ENCODE measurements at places on chromosomes 6 and 20.

GRCh38 chr6:15290962-15291704 lies 45.3 kb downstream of the JARID2 start:
- DNase-seq = no peak

DNA sequence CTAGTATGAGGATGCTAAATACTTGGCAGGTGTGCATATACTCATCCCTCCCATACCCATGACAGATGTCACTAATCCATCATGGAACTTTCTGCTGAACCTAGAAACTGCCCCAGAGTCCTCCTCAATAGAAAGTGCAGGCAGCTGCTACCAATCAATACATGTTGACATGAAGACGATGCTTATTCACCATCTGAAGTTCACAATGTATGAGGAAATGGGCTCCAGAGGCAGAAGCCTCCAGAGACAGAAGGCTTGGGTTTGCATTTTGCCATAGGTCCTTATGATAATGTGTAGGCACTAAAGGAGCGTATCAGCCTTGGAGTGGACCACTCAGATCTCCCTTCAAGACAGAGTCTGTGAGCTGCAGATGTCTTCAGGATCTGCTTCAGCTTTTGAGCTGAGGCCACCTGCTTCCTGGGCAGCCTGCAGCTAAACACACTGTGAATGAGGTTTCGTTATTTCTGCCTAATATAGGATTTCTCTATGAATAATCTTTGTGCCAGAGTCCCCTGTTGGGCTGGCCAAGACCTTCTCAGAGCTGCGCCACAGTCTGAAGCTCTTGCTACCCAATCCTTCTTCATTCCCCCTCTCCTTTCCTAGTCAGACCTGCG lies 7.5 kb upstream of the KIAA1755 start:
- no peak for DNase-seq

DNA sequence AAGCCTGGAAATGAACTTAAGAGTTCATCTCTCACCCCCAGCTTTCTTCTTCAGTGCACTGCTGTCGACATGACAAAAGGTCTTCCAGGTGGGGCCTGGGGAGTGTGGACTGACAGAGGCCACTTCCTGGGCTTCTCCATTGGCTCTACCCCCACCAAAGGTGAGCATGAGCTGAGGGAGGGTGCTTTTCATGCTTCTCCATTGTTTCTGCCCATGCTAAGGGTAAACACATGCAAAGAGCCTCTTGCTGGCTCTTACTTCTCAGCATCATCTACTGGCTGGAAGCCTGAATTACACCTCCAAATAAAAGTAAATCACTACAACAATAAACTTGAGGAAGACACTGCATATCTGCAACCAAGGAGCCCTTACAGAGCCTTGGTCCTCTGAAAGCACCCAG lies 227.2 kb downstream of the EPM2A start:
- no peak for DNase-seq

DNA sequence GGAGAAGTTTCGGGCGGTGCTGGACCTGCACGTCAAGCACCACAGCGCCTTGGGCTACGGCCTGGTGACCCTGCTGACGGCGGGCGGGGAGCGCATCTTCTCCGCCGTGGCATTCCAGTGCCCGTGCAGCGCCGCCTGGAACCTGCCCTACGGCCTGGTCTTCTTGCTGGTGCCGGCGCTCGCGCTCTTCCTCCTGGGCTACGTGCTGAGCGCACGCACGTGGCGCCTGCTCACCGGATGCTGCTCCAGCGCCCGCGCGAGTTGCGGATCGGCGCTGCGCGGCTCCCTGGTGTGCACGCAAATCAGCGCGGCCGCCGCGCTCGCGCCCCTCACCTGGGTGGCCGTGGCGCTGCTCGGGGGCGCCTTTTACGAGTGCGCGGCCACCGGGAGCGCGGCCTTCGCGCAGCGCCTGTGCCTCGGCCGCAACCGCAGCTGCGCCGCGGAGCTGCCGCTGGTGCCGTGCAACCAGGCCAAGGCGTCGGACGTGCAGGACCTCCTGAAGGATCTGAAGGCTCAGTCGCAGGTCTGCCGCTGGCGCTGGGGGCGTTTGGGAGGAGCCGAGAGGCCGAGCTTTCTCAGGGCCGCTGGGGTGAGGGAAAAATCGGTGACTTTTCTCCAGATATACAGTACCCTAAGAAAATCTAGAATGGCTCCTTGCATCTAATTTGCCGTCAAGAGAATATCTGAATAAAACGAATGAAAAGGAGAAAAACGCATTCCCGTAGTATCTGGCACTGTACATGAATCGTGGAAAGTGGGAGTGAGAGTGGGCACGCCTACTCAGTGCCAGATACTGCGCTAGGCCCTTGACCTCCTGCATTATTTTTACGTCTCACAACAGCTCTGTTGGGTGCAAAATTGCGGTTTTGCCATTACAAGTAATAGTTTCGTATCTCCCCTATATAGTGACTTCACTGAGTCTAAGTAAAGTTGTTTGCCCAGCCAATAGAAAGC lies 1.0 kb downstream of the CALHM6 start:
- DNase-seq = no peak

DNA sequence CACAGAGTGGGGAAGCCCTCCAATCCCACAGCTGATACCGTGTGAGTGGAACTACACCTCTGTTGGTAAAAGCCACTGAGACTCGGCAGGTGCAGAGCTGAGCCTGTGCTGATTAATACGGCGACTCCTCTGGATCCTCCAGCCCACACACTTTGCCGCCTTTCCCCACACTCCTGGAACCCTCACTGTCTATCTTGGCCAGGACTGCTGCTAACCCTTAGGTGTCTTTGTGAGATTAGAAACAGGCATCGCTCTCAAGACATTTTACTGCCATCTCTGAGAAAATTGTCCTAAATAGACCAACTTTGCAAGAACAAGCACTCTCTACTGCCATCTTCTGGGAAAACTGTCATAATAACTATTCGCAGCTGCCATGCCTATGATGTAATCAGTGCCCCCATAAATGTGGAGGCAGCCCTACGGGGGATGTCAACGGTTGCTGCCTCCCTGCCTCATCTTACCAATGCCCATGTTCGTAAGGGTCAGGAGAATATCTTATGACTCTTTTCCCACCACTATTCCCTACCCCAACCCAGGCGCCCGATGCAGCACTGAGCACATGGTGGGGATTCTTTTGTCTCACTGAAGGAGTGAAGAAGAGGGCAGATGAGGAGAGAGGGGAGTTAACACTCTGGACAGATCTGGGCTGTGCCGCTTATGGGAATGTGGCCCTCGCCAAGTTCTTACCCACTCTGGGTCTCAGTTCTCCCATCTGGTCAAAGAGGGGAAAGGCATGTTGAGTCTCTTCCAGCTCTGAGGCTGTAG lies 26.1 kb upstream of the KCNB1 start:
- DNase-seq = no peak

- DNase-seq = no peak
These were observed 119.6 kb downstream of the SCML4 start for GRCh38 chr6:107704347-107705013.
